ENCODE measurements at places on chromosomes 7 and 10.
A peak's percentile ranks its signal among the peaks of the same experiment; 100 is the strongest.

GRCh38 chr7:130372402-130373165 lies 7.7 kb upstream of the CPA1 start:
- peak; percentile 66 for DNase-seq

GRCh38 chr7:31934551-31934950 lies 135.7 kb downstream of the PDE1C start:
- no peak for DNase-seq

- DNase-seq, result no peak
These were observed 361.0 kb downstream of the PHTF2 start for GRCh38 chr7:78159545-78159944.

DNA sequence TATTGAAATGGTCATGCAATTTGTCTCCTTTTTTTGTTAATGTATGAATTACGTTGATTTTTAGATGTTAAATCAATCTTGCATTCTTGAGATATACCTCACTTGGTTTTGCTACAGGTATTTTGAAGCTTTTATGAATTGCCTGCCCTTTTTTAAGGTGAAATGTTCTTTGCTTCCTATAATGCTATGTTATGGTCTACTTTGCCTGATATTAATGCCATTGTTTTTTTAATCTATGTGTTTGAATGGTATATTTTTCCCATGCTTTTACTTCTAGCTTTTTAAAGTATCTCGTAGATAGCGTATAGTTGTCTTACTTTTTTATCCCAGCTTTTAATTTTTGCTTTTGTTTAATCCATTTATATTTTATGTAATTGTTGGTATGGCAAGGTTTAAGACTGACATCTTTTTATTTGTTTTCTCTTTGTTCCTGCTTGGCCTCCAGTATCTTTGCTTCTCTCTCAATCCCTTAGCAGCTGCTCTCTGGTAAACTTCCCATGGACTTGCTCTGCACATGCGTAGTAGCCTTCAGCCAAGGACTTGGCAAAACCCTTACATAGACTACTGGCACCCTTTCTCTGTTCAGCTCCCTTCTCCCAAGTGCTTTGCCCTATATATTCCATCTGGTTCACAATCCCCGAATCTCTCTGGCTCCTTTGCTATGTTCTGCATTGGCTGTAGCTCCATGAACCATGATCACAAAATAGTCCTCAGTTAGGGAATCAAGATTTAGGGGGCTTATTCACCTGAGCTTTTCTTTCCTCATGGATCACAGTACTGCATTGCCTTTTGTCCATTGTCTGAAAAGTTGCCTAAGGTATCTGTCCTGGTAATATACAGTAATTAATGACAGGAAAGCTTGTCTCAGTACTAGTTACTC lies 8.4 kb downstream of the TRIM24 start:
- peak; percentile 47 for DNase-seq

- DNase-seq, result peak; percentile 39
These were observed 8.7 kb upstream of the CAMK2B start for GRCh38 chr7:44333911-44334733.

DNA sequence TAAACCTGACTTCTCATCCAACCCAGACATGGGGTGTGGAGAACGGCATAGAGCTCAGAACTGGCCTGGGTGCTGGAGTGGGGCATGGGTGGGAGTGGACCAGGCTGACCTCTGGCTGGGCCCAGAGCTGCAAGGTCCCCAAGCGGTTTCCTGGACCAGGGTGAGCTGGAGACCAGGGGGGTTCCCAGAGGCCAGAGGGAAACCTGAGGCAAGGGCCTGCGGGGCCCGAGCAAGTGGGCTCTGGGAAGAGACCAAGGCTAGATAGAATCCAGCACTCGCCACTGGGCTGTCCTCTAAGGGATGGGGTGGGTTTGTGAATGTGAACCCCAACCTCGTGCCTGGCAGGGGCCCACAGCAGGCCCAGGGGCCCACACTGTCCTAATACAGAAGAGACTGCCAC lies 39.4 kb upstream of the RET start:
- no peak for DNase-seq

DNA sequence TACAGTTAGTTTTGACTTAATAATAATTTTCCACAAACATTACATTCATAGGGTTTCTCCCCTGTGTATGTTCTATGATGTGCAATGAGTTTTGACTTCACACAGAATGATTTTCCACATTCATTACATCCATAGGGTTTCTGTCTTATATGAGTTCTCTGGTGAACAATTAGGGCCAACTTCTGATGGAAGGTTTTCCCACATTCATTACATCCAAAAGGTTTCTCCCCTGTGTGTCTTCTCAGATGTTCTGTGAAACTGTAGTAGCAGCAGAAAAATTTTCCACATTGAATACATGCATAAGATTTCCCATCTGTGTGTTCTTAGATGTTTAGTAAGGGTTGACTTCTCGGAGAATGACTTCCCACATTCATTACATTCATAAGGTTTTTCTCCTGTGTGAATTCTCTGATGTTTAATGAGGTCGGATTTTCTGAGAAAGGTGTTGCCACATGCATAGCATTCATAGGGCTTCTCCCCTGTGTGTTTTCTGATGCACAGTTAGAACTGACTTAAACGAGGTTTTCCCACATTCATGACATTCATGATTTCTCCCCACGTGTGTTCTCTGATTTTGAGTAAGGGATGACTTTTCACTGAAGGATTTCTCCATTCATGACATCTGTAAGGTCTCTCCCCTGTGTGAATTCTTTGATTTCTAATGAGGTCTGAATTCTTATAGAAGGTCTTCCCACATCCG lies 118.5 kb downstream of the ZNF33B start:
- no peak for DNase-seq

DNA sequence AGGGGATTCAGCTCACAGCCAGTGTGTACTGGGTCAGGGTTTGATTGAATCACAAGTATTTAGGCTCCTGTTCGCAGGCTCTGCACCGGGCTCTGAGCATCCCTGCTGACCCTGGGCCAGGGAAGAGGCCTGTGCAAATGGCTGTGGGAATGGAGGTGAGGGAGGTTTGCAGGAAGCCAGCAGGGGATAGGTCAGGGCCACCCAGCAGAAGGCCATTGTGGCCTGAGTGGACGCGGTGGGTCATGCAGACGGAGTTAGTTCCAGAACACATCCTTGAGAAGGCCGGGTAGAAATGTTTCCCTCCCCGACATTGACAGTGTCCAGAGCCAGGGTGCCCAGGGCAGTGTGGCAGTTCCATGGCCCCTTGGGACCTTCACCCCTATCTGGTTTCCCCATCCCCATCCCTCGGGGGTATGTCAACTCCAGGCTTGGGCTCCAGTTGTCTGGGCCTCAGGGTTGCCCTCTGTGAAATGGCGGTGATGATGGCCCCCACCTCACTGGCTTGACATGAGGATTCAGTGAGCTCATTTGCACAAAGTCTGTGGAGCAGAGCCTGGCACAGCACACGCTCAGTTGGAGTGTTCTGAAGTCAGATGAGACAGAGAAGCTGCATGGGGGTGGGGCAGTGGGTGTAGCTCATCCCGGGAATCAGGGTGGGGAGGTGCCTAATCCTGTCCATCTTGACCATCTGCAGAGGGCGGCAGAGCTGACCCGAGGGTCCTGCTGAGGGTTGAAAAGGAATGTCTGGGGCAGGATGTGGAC lies 107.6 kb downstream of the ADCY1 start:
- DNase-seq, result no peak

DNA sequence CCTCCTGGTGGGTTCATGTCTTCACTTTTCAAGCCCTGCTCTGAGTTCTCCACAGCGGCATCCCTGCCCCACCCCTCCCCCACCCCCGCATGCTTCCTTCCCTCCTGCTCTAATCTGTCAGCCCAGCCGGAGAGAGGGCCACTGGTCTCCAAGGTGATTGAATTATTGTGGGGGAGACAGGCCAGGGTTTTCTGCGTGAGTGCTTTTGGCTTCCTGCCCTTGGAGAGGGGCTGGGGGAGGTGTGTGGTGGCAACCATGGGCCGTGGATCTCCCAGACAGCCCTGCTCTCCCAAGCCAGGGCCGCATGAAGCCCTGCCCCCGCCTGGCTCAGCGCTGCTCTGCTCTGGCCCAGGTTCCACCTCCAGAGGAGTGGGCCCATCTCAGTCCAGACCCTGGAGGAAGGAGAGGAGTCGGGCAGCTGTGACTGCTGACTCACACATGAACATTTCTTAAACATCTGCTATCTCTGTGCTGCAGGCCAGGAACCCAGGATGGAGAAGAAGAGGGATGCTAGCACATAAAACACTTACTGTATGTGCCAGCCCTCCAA lies 109.9 kb downstream of the ZMIZ1 start:
- peak; percentile 79 for DNase-seq

GRCh38 chr7:95375591-95376257 lies 20.5 kb downstream of the PON3 start:
- DNase-seq, result no peak

GRCh38 chr7:28348636-28349035 lies 63.7 kb upstream of the CREB5 start:
- DNase-seq, result peak; percentile 7

GRCh38 chr10:89241486-89242344 lies 9.9 kb downstream of the LIPA start:
- DNase-seq, result no peak

DNA sequence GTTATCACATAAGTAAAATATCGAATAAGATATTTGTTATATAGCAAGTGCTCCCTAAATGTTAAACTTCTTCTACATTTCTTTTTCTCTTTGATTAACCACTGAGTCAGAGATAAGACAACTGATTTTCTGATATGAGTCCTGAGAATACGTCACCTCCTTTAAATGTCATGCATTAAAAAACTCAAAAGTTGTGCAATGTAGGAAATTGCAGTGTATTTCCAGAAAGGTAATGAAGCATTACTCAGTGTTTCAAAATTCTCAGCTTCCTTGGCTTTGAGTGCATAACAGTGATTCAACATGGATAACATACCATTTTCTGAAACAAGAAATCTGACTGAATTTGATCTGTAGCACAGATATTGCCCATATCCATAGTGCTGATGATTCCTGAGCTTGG lies 155.8 kb downstream of the BMPER start:
- no peak for DNase-seq

GRCh38 chr10:77004917-77005564 lies 632.6 kb downstream of the KCNMA1 start:
- peak; percentile 79 for DNase-seq

- DNase-seq, result no peak
These were observed 31.9 kb downstream of the EBF3 start for GRCh38 chr10:129932182-129932581.

- no peak for DNase-seq
These were observed 24.3 kb upstream of the MKI67 start for GRCh38 chr10:128150561-128150960.

GRCh38 chr10:117477211-117477947 lies 65.2 kb upstream of the EMX2 start:
- DNase-seq, result peak; percentile 45

- no peak for DNase-seq
These were observed 288.7 kb upstream of the KCND2 start for GRCh38 chr7:119984247-119984646.

GRCh38 chr10:30093303-30093950 lies 34.0 kb upstream of the JCAD start:
- no peak for DNase-seq

DNA sequence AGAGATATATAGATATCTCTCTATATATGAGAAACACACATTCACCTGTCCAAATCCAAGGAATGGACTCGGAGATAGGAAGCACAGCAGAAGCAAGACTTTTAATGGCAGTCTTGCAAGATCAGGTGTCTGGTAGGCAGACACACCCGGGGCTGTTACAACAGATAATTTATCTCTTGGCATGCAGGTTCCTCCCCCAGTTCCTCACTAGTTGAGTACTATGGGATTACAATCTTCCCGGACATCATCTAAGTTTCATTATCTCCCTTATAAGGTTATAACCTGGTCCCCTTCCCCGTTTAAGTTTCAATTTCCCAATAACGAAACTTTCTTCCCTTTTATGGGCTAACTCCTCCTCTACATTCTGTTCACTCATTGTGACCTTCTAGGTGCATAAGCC lies 399.3 kb downstream of the PPP1R3A start:
- DNase-seq, result no peak

- peak; percentile 44 for DNase-seq
These were observed 107.2 kb upstream of the TCF7L2 start for GRCh38 chr10:112842832-112843360.

GRCh38 chr10:31072451-31072850 lies 40.8 kb upstream of the ZNF438 start:
- no peak for DNase-seq

DNA sequence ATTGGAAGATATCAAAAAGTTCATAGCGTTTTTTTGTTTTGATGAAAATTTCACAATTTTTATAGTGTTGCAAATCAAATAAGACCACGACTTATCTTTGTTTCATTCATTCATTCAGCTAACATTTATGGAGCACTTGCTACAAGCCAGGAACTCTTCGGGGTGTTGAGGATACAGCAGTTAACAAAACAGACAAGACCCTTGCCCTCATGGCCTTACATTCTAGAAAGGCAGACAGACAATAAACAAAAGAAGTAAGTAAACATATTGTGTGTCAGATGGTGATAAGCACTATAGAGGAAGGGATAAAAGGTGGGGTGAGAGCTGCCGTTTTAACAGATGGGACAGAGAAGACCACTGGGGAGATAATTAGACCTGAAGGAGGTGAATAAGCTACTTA lies 41.6 kb upstream of the GSAP start:
- DNase-seq, result no peak

- peak; percentile 17 for DNase-seq
These were observed 171.9 kb downstream of the HDAC9 start for GRCh38 chr7:18667466-18667865.

DNA sequence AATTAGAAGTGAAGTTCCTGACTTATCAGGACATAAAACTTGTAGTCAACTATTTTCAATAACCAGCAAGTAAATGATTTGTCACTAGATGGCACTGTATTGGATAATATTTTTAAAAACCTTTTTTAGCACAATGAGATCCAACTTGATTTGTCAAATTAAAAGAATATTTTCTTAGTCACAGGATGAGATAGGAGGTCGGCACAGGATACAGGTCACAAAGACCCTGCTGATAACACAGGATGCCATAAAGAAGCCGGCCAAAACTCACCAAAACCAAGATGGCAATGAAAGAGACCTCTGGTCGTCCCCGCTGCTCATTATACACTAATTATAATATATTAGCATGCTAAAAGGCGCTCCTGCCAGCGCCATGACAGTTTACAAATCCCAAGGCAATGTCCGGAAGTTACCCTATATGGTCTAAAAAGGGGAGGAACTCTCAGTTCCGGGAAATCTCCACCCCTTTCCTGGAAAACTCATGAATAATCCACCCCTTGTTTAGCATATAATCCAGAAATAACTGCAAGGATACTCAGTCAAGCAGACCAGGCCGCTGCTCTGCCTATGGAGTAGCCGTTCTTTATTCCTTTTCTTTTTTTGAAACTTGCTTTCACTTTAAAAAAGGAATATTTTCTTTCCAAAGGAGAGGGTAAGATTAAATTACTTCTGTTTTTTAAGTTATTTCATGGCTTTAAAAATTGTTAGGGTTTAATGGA lies 255.7 kb upstream of the MKLN1 start:
- peak; percentile 54 for DNase-seq

- no peak for DNase-seq
These were observed 3.6 kb downstream of the INA start for GRCh38 chr10:103280506-103280905.

- DNase-seq, result peak; percentile 70
These were observed 26.0 kb upstream of the GLI3 start for GRCh38 chr7:42262964-42263363.

GRCh38 chr7:45702751-45703150 lies 128.6 kb downstream of the ADCY1 start:
- DNase-seq, result no peak

Data from muscle of back (tissue), 13 donors.